ENCODE measurements at places on chromosomes 2 and 18.

DNA sequence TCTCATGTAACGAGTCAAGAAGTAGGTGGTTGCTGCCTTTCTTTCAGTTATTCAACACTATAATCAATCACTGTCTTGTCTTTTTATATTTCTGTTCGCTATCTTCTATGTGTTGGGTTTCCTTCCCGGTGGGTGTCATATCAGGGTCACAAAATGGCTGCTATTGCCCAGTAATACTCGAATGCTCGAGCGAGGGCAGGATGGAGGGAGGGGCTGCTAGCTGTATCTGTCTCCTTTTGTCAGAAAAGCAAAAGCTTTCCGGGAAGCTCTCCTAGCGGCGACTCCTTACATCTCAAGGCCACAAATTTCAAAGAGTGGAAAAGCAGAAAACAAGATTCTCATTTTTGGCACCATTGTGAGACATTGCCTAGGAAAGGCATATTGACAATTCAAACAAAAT, 16.4 kb upstream of the GALNT3 start:
- no peak for DNase-seq

DNA sequence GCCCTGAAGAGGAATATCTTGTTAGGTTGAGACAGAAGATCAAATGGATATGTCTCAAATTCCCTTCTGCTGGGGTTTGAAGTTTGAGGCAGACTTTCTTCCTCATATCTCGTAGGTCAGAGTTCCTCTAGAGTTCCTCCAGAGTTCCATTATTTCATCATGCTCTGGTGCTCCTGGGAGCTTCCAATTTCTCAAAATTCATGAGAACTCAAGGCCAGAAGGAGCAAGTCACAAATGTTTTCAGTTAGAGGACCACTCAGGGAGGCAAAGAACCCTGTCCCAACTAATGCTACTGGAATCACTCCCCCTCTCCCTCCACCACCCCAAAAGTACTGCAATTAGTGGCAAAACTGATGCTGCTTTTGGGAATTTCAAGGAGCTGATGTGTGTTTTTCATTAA, 115.7 kb upstream of the RBMS1 start:
- no peak for DNase-seq

- no peak for DNase-seq
Observed at GRCh38 chr2:120820953-120821279, 85.2 kb downstream of the GLI2 start.

DNA sequence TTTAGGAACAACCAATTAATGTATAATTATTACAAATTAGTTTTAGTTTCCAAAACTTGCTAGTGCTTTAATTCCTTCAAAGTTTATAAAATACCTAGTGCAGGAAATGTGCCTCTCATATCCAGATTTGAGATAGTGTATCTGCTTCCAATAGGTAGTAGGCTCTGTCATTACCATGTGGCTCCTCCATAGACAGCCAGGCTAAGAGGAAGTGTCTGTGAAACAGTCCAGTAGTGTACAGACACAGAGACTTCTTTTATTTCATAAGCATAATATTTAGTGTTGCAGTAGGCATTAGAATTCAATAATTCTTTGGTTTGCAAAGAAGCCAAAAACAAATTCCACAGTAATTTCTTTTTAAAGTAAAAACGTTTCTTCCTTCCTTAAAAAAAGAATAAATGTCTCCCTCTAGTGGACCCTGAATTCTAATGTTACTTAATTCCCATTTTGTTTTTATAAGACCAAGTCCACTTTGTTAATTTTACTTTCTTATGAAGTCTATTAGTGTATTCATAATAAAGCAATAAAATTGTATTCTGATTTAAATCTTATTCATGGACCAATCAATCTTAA, 101.2 kb downstream of the NEB start:
- DNase-seq: no peak

GRCh38 chr18:6737833-6738232, 8.3 kb downstream of the ARHGAP28 start:
- no peak for DNase-seq

GRCh38 chr2:2960441-2961133, 417.0 kb downstream of the EIPR1 start:
- no peak for DNase-seq

- no peak for DNase-seq
Observed at GRCh38 chr2:197191177-197191939, 119.2 kb downstream of the ANKRD44 start.
